ENCODE measurements at places on chromosomes 6 and 20.

- DNase-seq, result no peak
Measured at GRCh38 chr20:33693289-33693688, 7.1 kb upstream of the E2F1 start.

DNA sequence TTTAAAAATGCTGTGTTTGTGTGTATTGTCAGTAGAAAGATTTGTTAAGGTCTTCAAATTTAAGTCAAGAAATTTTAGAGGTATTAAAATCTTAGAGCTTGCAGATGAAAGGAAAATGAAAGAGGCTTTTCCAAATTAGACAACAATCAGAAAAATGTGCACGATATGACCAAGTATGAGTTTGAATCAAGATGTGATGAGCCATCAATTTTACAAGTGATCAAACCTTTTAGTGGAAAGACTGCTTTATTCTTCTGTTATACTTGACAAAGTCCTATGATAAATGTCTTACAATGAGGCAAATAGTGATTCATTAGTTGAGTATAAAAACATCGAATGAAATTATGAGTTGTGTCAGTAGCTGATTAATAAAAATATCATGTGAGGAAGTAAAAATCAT lies 19.6 kb upstream of the CST1 start:
- no peak for DNase-seq

- DNase-seq, result no peak
Measured at GRCh38 chr6:89555031-89555430, 83.5 kb downstream of the LYRM2 start.

- no peak for DNase-seq
Measured at GRCh38 chr6:41353333-41353732, 17.9 kb downstream of the NCR2 start.
